ENCODE measurements at places on chromosomes 4 and X.

DNA sequence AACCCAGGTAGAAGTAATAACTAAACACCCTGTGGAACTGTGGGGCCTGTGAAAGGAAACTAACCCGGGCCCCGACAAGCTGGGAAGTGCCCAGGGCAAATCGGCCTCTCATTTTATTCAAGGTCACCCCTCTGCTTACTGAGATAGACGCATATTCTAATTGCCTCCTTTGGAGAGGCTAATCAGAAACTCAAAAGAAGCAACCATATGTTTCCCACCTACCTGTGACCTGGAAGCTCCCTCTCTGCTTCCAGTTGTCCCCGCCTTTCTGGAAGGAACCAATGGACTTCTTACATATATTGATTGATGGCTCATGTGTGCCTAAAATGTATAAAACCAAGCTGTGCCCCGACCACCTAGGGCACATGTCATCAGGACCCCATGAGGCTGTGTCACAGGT, 23.1 kb upstream of the DHRSX start:
- no peak for DNase-seq

GRCh38 chr4:836750-837301, 10.9 kb upstream of the CPLX1 start:
- DNase-seq: no peak

DNA sequence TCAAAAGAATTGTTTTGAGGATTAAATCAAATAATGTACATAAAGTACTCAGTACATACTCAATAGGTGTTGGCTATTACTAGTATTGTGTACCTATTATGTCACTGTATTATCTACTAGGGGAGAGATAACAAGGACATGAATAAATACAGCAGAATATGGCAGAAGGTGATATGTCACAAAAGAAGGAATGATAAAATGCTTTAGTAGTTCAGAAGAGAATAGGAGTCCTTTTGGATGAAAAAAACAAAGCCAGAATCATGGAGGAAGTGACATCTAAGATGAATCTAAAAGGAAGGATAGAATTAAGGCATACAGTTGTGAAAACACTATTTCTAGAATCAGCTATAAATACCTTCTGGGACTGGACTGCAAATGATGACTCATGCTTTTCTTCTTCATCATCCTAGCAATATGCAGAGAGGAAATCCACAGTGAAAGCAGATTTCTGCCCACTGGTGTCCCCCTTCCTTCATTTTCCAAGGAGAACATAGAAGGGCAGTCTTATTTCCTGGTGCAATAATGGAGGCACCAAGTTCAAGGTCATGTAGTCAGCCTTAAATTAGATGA, 98.7 kb downstream of the GLUD2 start:
- no peak for DNase-seq

GRCh38 chr4:1206299-1207156, 34.1 kb upstream of the SPON2 start:
- DNase-seq: no peak

DNA sequence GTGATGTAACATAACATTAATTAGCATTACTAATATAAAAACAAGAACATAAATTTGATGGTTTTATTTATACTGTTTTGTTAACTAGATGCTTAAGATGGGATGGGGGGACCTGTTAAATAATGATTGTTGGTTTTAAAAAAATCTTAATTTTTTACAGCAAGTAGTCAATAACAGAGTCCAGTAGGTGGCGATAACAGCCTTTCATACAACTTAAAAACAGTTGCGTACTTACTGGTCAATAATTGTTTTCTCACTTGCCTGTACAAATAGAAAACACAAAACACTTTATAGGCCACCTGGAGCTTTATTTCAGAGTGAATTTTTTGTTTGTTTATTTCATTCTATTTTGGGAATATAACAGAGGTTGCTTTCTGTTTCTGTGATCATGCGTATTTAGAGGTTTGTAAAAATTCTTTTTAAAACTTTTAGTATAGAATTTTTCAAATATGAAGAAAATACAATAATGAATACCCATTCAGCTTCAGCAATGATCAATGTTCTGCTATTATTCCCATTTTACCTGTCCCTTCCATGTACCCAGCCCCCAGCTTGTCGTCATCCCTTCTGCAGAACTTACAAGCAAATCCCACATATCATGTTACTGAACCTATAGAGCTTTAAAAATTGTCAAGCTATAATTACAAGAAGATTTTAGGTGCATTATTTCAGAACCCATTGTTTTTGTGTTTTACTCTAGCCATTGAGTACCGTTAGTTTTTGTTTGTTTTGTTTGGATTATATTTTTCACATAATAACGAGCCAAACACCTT, 97.1 kb downstream of the MRPL1 start:
- DNase-seq: no peak

GRCh38 chr4:100796332-100796731, 278.5 kb upstream of the EMCN start:
- DNase-seq: no peak

DNA sequence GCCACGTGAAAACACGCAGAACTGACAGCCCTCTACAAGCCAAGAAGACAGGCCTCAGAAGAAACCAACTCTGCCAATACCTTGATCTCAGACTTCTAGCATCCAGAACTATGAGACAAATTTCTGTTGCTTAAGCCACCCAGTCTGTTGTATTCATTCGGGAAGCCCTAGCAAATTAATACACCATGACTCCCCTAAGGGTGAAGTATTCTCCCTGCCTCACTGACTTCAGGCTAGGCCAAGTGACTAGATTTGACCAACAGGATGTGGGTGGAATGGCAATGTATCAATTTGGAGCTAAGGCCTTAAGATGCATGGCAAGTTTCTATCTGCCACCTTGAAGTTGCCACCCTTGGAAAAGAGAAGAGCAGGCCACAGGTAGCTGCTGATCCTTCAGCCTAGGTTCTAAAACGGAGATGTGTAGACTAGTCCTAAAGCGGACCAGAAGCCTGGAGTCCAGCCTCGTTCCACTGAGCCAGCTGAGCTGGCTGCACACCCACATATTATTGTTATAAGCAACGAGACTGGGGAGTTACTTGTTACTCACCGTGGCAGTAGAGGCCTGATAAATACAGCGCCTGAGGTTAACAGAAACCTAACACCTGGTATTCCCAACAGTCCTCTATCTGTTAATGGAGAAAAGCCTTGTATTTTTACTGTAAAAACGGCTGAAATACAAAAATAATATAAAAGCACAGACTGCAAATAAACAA, 16.4 kb downstream of the SCARB2 start:
- no peak for DNase-seq

GRCh38 chr4:139014371-139015268, 961 bp upstream of the NOCT start:
- DNase-seq: no peak

GRCh38 chr4:119039779-119040178, 95.9 kb upstream of the MYOZ2 start:
- DNase-seq: no peak

DNA sequence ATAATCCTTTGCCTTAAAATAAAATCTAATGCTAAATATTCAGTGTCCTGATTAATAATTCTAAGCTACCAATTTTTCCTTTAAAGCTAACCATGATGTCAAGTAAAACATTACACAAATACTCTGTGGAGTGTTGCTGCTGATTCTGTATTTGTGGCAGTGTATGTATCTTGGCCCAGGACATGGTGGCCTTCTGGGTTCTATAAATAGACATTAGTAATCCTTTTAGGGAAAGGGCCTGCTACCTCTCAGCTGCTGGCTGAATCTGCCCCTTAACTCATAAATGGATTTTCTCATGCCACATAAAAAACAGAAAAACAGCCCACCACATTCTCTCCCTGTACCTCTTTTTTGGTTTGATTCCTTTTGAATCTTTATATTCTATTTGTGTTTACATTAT, 1.2 kb upstream of the XK start:
- no peak for DNase-seq

- no peak for DNase-seq
These were observed 24.9 kb upstream of the RPL39 start for GRCh38 chrX:119816300-119816699.

Data from T-helper 2 cell (primary cell).